ENCODE measurements at places on chromosomes 7 and 10.
A peak's percentile ranks its signal among the peaks of the same experiment; 100 is the strongest.

GRCh38 chr10:11887381-11888227 lies 64.4 kb downstream of the PROSER2 start:
- DNase-seq, result no peak

GRCh38 chr7:124106575-124106974 lies 73.7 kb upstream of the TMEM229A start:
- no peak for DNase-seq

DNA sequence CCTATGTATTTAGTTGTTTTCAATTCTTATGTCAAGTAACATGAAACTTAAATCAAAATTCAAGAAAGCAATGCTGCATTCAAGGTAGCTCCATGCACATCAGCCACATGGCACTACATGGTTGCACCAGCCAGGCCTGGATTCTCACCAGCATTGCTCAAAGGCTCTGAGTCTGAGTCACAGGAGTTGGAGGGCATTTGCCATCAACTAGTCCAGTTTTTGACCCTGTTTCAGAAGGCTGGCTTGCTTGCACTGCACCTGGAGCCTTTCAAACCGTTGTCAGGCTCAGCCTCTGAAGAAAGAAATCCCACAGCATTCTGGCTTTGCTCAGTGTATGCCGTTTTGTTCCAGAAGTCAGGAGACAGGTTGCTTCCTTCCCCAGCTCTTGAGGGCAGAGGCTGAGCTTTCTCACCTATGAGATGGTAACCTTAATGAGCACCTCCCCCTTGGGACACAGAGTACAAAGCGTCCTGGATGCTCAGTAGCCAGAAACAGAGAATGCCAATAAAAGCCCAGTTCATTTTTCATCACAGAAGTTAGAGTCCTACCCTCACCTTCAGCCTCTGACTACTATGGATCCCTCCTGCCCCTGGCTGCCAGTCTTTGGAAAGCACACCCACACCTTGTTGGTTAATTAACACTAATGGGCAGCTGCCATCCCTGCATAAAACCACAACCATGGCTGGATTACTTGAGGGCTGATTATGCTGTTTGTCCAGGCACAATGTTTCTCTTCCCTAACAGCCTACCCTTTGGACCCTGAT lies 288.4 kb upstream of the LRRTM3 start:
- no peak for DNase-seq

GRCh38 chr10:111493024-111493625 lies 416.3 kb downstream of the ADRA2A start:
- DNase-seq, result no peak

- DNase-seq, result no peak
These were observed 16.8 kb upstream of the FOXI2 start for GRCh38 chr10:127720142-127720541.

GRCh38 chr10:6396652-6397051 lies 183.4 kb downstream of the PRKCQ start:
- no peak for DNase-seq

DNA sequence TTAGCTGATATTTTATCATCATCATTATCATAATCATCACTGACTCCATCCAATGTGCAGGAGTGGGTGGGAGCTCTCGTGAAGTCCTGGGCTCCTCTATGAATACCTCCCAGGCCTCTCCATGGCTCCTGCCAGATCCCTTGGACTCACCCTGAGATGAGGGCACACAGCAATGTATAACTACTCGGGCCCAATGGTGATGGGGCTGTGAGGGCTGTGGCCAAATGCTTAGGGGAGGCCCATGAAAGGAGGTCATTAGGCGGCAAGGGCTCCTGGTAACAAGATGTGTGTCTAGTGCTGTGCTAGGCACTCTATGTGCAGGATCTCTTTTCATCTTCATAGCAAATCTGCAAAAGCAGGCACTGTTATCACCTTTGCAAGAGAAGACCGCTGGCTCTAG lies 270.9 kb downstream of the GLRX3 start:
- no peak for DNase-seq

- no peak for DNase-seq
These were observed 119.5 kb downstream of the OTUD1 start for GRCh38 chr10:23558361-23558799.

- no peak for DNase-seq
These were observed 48.6 kb downstream of the ARHGAP19 start for GRCh38 chr10:97243836-97244235.

- no peak for DNase-seq
These were observed 479.2 kb downstream of the HTR7 start for GRCh38 chr10:90378524-90379076.

DNA sequence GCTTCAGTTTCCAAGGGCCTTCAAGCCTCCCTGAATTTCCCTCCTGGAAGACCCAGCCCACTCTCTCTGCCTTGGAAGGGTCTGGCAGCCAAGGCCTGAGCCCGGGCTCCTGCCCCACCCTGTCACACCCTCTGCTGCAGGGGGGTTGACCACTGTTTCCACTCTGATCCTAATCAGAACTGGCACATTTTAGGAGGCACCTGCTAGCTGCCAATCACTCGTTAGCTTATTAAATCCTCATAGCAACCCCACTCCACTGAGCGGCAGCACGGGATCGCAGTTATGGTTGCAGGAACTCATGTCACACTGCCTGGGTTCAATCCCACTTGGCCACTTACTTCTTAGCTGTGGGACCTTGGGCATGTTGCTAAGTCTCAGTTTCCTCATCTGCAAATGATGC lies 12.9 kb downstream of the HSPB1 start:
- DNase-seq, result no peak

GRCh38 chr7:99311702-99312101 lies 14.0 kb upstream of the ARPC1A start:
- DNase-seq, result no peak

GRCh38 chr10:72729528-72729927 lies 37.6 kb downstream of the MCU start:
- DNase-seq, result peak; percentile 12

DNA sequence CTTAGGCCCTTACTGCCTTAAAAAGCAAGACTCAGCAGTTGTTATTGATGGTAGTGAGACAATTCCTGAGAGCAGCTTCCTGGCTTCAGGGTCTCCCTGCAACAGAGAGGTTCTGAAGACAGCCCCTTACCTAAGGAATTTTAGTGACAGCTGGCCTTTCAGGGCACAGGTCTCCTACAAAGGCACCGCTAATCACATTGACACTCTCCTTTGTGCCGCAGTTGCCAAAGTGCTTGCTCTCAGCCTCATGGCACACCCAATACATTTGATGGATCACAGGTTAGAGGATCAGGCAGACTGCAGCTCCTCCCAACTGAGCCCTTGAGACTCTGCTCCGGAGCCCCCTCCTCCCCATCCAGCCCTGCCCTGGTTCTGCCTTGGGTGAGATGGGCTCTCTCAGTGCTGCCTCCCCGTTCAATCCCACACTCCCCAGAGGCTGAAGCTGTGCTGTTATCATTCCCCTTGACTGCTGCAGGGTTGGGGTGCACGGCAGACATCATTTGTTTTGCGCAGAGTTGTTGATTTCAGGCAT lies 198.2 kb downstream of the EMX2 start:
- DNase-seq, result no peak

DNA sequence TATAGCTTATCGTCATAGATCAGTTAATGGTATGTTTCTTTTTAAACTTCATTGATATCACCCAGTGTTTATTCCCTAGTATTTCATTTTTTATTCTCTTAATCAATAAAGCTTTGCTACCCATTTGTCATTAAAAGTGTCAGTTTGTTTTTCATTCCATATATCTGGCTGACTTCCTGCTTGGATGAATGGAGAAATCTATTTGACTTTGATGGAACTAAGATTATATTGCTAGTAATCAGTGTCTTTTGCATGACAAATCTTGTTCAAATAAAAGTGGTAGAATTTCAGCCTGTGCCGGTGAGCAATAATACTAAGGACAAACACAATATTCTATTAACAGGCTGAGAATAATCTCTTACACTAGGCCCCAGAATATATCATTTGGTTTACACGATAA lies 203.3 kb downstream of the SEC23IP start:
- DNase-seq, result no peak

DNA sequence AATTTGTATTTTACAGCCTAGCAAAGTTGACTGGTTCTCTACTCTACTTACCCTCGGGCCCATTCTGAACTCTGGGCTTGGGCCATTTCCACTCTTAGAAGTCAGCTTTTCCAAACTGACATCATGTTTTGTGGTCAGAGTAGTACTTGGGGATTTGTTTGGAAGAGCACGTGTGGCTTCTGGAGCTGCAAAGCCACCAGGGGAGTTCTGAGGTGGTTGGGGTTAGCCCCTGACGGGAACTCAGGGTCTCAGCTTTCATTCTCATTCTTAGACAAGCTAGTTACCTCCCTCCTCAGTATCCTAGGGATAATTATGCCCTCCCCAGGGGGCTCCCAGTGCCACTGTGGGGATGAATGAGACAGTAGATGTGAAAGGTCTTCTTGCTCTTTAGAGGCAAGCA lies 647.7 kb upstream of the GALNT17 start:
- DNase-seq, result no peak

DNA sequence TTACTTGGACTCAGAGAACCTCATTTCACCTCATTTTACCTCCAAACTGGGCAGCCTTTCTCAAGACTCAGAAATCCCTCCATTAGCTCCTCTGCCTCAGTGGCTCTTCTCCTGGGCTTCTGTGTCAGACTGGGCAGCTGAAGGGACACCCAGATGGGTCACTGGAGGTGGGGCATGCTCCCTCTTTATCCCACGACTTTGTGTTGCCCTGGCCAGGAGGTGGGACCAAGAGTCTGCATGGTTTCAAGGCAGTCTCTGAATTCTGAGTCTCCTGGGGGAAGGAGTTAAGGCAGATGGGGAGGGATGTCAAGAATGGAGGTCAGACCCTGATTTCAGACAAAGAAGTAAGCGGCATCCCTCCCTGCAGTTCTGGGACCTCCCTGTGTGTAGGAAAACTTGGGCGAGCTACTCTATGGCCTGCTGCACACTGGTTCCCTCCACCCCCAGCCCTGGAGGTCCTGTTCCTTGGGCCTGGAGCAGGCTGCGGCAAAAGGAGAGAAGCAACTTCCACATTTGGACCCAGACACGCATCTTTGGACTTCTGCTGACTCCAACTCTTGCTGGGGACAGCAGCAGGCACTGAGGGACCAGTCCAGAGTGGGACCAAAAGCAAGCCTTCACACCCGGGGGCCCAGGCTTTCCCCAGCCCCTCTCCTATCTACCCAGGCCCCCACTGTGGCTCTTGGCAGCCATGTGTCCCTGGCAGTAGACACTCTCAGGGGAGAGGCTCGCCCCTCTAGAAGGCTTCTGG lies 10.8 kb downstream of the POLL start:
- no peak for DNase-seq

GRCh38 chr10:114593816-114594468 lies 64.1 kb downstream of the ABLIM1 start:
- DNase-seq, result no peak

GRCh38 chr7:45126920-45127319 lies 15.4 kb upstream of the TBRG4 start:
- DNase-seq, result no peak

DNA sequence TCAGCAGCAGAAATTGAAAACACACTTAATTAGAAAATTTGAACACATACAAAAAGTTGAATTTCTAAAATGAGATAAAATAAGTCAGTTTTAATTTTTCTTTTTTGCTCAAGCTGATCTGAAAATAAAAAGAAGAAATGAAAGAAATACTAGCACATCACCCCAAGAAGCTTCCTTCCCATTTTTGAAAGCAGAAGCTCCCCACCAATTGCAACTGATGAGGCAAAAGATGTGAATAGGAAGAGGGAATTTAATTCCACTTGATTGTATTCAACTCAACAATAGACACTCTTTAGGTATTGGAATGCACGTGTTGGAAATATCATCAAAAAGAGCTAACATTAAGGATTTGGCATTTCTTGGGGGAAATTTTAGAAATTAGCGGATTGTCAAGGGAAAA lies 175.8 kb downstream of the TRIL start:
- DNase-seq, result no peak

GRCh38 chr7:142583446-142583845 lies 165.8 kb upstream of the PRSS1 start:
- DNase-seq, result no peak

GRCh38 chr10:124342136-124342820 lies 76.4 kb downstream of the OAT start:
- no peak for DNase-seq

DNA sequence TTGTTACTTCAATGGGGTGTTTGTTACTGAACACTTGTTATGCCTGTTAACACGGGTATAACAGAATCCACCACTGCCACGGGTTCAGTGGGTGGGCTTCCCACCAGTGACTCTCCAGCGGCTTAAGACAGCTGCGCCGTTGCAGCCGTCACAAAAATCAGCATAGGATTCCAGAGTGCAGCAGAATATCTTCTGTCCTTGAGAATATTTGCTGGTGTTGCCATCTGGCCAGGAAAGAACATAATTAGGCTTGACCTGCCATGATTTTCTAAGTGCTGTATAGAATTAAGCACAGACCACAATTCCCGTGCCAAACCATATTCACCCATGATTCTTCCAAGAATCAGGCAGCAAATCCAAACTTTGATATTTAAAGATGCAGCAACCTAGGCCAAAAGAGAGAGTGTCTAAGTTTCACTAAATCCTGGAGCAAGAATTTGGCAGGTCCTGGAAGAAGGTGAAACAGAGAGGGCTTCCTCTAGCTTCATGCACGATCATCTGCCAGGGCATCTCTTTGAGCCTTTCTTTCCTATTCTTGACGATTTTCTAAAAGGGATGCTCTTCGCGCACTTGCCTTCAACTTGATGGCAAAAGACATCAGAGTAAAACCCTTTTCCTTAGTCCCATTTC lies 95.0 kb downstream of the FRMD4A start:
- no peak for DNase-seq

DNA sequence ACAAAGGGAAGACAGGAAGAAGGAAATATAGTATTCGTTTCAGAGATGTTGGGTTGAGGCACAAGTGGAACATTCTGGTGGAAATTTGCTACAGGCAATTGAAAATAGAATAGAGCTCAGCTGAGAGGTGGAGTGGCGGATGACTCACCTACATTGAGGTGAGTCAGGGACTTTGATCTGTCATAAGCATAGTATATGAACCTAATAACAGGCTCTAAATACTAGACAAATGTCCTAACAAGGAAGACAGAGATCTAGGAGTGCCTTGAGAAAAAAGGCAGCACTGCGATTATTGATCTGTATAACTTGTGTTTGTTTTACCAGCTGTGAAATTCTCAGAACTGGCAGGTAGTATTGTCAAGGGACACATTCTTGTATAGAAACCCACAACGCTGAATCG lies 907 bp upstream of the IFRD1 start:
- DNase-seq, result peak; percentile 39

DNA sequence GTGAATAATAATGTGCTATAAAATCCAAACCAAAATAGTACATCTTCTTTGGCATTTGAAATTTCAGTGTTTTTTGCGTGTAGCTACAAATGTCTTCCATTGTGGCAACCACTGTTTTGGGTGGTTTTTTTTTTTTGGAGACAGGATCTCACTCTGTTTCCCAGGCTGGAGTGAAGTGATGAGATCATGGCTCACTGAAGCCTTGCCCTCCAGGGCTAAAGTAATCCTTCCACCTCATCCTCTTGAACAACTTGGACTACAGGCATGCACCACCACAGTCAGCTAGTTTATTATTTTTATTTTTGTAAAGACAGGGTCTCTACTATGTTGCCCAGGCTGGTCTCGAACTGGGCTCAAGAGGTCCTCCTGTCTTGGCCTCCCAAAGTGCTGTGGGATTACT lies 455.1 kb downstream of the AUTS2 start:
- DNase-seq, result no peak

Measured in T-helper 1 cell (primary cell).